Suppressor macrophage (primary cell): ENCODE measurements at places on chromosomes 2 and 18.

DNA sequence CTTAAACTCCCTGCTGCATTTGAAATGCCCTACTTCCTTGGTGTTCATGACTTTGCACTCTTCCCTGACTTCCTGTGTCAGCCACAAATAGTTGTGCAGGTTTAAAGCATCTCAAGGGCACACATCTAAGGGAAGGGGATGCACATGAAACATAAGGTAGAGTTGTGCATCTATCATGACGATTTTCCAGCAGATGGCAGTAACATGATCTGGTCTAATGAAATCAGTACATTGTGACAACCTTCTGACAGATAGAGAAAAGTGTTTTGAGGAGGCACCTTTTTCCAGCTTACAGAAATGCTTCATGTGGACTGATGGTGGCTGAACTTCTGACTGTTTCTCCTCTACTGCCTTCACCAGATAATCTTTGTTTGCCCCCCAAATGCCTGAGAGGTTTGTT, 238.9 kb downstream of the XIRP2 start:
- DNase-seq = peak; percentile 11

DNA sequence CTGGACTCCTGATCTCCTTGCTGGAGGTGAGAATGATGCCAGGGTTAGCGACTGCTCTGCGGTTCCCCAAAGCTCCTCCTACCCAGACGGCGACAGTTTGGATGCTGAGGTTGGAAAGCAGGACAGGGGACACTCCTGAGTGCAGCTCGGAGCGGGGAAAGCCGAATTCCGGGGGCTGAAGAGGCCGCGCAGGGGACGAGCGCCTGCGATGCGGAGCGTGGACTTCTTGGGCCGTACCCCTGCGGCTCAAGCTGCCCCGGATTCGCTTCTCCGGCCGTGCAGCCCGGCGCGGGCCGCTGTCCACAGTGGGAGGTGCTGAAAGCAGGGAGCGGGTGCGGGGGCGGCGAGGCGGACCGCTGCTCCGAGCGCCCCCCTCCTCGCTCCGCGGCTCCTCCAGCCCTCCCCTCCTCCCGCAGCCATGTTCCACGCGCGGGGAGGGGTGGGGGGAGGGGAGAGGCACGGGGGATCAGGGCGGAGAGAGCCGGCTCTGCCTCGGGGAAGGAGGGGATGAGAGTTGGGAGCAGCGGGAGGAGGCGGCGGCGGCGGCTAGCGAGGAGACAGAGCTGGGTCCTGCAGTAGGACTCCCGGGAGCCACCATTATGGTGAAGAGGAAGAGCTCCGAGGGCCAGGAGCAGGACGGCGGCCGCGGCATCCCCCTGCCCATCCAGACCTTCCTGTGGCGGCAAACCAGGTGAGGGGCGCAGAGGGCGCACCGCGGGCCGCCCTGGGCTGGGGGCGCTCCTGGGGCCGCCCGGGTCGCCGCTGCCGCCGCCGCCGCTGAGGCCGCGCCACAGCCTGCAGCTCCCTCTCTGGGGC, at the start of gene UNC80:
Gene UNC80 (plus strand): TSS at position 359 of the 816 bp plus-strand sequence. CDS start 241 bp downstream, at position 600.
- DNase-seq = peak; percentile 59

DNA sequence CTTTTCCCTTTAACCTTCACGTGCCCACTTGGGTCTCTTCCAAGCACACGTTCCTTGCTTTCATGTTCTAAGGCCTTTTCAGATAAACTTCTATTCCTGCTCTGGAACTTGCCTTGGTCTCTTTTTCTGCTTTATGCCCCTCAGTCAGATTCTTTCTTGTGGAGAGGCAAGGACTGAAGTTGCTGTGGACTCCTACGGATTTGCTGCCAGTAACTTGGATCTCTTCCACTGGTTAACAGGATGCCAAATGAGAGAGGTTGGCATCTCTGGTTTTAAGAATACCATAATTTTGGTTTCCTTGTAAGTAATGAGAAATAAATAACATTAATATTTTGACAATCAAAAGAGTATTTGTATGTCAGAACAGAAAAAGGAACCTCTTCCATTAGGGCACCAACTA, 33.0 kb downstream of the COMMD1 start:
- no peak for DNase-seq

- DNase-seq = no peak
Measured at GRCh38 chr2:86783615-86784339, 6.9 kb downstream of the CD8A start.

DNA sequence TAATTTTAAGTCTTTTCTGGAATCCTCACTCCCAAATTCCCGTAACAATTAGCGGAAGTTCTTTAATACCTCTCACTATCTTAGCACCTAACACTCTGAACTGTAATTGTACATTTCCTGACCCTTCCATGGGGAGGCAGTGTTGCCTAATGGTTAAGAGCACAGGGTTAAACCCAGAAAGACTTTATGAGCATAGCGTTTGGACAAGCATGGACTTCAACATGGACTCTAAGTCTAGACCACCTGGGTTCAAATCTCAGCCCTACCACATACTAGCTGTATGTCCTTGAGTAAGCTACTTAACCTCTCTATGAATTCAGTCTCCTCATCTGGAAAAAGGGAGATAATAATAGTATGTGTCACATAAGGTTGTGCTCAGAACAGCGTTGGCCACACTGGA, 13.0 kb downstream of the ANTXR1 start:
- peak; percentile 83 for DNase-seq

GRCh38 chr2:46367286-46367685, 70.1 kb downstream of the EPAS1 start:
- no peak for DNase-seq

DNA sequence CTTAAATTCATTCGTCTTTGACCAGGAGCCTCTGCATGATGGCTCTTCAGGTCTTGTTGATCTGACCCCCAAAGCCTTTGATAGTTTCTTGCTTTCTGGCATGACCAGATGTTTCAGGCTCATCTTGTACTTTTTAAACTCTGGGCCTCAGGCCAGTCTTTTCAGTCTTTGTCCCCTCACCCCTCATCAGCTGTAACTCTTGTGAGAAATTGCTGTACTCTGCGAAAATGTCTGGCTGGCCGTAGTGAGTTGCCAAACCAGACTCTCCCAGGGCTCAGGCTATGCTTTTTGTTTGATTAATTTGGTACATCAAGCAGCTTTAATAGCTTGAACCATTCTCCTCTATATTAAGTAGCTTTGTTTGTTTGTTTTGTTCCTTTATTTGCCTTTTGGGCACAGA, 75.9 kb downstream of the BABAM2 start:
- DNase-seq = no peak

DNA sequence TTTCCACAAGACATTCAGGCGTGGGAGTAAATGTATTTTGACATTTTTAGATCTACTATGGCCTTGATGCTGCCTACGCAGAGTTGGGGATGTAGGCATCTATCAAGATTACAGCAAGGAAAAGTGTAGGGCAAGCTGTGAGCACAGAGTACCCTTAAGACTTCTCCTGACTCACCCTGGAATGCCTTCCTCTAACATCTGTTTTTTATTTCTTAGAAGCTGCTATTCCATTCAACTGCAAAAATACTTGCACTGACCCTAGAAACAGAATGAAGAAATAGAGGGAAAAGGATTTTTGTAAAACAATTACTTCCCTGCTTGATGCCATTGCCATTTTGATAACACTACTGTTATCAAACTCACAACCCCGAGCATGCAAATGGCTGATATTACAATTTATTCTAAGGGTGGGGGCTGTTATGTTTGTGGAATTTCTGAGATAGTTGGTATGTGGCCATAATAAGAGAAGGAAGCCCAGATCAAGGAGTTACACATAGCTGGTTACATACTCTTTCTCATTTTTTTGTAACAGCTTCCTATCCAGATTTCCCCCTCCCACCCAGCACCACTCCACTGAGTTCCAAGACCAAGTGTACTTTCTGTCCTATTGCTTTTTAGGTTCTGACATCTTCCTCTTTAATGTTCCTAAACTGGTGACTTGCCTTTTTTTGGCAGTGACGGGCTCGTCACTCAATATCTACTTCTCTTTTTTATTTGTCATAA, 6.0 kb upstream of the ROCK1 start:
- peak; percentile 93 for DNase-seq

GRCh38 chr18:34928754-34929335, 112.4 kb upstream of the MAPRE2 start:
- no peak for DNase-seq

DNA sequence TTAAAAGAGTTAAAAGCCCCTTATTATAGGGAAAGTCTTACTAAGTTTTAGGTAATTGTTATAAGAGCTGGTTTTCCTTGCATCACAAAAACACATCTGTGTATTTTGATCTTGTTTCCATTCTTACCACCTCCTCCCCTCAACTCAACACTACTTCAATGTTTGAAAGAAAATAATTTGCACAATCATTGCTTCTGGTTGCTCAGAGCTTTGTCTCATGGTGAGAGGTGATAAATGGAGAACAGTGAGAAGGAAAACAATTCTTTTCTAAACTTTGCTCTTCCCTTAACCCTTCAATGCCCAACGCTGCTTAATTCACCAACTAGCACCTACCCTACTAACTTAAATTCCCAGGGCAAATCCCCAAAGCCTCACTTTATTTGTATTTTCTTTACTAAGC, 268.1 kb upstream of the LINC00305 start:
- DNase-seq = no peak

- no peak for DNase-seq
Measured at GRCh38 chr2:204264085-204264553, 281.2 kb upstream of the PARD3B start.

- DNase-seq = no peak
Measured at GRCh38 chr2:53021292-53021691, 746.3 kb upstream of the CHAC2 start.

DNA sequence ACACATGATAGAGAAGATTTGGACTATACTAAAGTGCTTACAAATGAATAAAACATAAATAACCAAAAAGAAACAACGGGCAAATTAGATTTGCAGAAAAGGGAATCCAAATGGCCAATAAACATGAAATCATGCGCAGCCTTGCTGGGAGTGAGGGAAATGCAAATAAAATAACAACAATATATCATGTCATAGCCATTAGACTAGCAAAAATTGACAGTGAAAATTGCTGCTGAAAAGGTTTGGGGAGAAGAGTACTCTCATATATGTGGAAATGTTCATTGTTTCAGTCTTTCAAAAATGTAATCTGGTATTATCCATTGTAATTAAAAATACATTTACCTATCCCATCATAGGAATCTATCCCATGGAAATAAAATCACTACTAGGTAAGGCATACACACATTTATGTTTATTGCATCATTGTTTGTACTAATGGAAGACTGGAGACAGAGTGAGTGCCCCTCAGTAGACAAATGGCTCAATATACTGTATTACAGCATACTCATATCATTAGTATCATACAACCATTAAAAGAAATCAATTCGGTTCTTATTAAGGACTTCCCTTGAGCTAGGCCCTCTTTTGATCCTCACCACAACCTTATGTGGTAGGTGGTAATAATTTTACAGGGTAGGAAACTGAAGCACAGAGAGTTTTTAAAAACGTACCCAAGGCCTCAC, 94.1 kb upstream of the MSTN start:
- DNase-seq = no peak

DNA sequence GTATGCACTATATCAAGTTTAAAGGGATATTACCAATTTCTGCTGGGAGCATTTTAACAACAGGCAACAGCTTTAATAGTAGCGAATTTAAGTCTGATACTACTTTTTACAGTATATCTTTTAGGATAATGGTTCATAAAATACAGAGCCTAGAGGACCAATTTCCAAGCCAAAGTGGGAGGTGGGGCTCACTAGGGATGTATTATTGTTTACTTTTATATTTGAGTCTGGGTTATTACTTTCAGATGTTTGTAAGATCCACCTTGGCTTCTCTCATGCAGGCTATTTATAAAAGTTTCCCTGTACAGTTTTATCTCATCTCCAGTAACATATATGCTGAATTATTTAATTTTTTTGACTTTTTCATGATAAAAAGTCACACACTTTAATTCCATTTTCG, 242.0 kb downstream of the CMPK2 start:
- no peak for DNase-seq
